ENCODE measurements at places on chromosomes 6 and 20. TPM values are rescaled to one million over a fixed set of nuclear protein-coding genes. Genes with fewer than 3 reads are reported as not detected.

BNIP5 gene
- not detected for polyA plus RNA-seq

PEX3 gene
- 32.8 TPM for polyA plus RNA-seq

GRCh38 chr6:35485402-35485877 is 11.4 kb downstream of the TEAD3 start:
- DNase-seq: peak; percentile 37

WFDC6 gene
- polyA plus RNA-seq: not detected

DSN1 gene
- polyA plus RNA-seq: 15.6 TPM

ADGRB3 gene
- not detected for polyA plus RNA-seq

DOK5 gene
- polyA plus RNA-seq: 16.0 TPM

DNA sequence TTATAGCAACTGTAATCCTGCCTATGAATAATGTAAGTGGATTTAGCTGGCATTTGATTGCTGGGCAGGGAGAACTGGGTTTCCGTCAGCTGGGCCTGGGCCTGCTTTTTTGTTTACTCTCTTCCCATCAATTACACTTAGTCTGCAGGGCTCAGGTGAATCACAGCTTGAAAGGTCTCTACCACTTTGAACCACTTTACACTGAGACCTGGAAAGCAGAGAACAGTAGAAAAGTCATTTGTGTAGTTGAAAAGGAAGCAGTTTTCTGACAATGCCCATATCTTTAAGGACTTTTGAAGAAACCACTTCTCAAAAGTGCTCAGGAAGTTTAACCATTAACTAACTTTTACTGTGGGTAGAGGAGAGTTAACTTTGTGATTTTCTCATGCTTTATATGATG is 315.4 kb upstream of the SASH1 start:
- no peak for DNase-seq

DNA sequence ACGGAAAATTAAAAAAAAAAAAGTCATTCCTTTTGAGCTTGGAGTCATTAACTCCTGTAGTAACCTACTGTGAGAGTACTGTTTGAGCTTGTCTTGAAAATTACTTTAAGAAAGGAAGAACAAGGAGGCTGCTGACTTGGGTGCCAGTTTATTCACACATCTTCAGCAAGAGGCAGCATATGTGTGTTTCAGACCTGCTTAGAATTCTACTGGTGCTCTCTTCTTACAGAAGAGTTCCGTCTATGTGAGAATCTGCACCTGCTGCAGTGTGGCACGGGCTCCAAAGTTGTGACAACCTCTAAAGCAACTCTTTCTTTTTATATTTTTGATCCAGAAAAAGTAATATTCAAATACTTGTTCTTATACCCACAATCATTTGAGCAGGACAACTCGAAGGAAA is 117.4 kb upstream of the SOX4 start:
- DNase-seq: no peak
